ENCODE measurements at places on chromosomes 4 and X.

DNA sequence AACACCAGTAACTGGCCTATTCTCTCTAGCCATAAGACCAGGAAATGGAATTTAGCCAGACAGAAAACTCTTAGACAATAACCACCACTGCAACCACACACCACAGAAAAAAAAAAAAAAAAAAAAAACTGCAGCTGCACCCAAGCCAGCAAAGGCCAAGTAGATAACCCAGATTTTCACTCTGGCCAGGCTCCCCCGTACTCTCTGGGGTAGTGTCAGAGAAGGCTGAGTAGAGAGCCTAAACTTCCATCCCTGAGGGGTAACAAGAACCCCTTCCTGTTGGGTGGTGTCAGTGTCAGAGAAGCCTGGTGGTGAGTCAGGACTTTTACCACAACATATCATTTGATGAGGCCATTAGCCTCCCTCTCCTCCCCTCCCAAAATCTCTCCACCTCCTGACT, 5.6 kb upstream of the DLG3 start:
- no peak for DNase-seq

GRCh38 chrX:102930990-102931756, 5.9 kb upstream of the RAB40AL start:
- DNase-seq = no peak

DNA sequence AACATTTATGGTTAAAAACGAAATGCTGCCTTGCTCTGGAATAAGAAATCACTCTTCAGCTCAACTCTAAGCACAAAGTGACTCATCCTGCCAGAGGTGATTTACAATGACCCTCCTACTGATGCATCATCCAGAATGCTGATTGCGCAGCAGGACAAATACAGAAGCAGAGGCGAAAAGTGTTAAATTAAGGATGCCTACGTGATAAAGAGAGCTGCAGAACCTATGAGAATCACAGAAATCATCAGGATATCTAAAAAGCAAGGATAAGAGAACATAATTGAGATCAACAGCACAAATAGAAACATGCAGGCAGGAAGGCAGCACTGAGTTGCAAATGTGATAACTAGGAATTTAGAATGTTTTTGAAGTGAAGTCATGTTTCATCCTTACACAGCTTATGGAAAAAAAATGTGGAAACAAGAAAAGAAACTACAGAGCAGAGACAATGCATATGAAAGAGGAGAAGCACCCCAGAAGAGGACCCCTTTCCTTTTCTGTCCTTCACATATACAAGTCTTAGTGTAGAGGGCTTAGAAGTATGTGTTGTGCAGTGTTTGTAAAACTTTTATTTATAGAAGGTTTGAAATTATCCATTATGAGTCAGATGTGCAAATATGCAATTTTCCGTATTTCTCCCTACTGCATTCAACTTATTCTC, 188.4 kb downstream of the SLC7A11 start:
- no peak for DNase-seq

- no peak for DNase-seq
These were observed 34.3 kb upstream of the PPP2R2C start for GRCh38 chr4:6506616-6507140.

GRCh38 chr4:101439926-101440325, 92.6 kb upstream of the PPP3CA start:
- DNase-seq = no peak

- DNase-seq = no peak
These were observed 102.4 kb downstream of the GPR143 start for GRCh38 chrX:9663216-9663615.

GRCh38 chr4:167897116-167897515, 195.2 kb upstream of the ANXA10 start:
- no peak for DNase-seq

- DNase-seq = peak; percentile 62
These were observed at the start of gene ZNF827 for GRCh38 chr4:145938618-145939440. ZNF827 (minus strand) TSS chr4:145938823; CDS start chr4:145938407, 416 bp downstream.

Measured in T-cell (primary cell).